Eye (tissue), 1 donor: ENCODE measurements at places on chromosomes 1 and 21.
A peak's percentile ranks its signal among the peaks of the same experiment; 100 is the strongest.

- DNase-seq, result no peak
These were observed 148.7 kb downstream of the FCRL5 start for GRCh38 chr1:157403608-157404007.

- DNase-seq, result peak; percentile 85
These were observed 82.9 kb downstream of the GALNT2 start for GRCh38 chr1:230149751-230150584.

DNA sequence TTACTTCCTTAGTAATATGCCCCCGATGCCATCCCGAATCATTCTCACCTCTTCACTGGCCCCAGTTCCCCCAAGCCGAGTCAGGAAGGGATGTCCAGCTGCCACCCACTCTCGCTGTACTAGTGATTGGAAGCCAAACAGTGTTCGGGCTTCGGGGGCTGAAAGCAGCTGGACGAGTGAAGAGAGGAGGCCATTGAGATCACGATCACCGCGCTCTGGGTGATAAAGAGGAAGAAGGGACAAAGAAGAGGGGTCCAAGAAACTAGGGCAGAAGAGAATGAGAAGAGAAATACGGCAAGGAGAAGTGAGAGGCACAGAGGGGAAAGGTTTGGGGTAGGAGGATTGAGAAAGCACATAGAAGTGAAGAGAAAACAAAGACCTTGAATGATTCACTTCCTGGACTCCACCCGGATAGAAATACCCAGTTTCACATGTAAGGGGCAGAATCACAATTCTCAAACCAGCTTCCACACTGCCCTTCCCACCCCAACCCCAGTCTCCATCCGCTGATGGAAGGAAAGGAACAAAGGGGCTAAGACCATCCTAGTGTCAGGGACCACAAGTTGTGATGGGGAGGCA lies 3.7 kb upstream of the SF3B4 start:
- no peak for DNase-seq

- DNase-seq, result no peak
These were observed 27.2 kb upstream of the TADA1 start for GRCh38 chr1:166903232-166903631.

DNA sequence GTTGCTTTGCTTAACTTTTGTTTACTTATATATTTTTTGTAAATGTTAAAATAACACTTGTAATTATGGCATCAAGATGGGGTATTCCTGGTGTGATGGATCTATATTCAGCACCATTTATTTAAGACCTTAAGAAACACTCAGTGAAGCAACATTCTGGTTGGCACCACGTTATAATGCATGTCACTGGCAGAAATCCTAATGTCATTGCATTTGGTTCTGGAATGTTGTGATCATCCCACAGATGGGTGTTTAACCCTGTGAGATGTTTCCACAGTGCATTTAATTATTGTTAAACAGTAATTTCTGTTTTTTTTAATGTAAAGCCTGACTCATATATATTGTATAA lies 116.5 kb downstream of the NOS1AP start:
- no peak for DNase-seq

DNA sequence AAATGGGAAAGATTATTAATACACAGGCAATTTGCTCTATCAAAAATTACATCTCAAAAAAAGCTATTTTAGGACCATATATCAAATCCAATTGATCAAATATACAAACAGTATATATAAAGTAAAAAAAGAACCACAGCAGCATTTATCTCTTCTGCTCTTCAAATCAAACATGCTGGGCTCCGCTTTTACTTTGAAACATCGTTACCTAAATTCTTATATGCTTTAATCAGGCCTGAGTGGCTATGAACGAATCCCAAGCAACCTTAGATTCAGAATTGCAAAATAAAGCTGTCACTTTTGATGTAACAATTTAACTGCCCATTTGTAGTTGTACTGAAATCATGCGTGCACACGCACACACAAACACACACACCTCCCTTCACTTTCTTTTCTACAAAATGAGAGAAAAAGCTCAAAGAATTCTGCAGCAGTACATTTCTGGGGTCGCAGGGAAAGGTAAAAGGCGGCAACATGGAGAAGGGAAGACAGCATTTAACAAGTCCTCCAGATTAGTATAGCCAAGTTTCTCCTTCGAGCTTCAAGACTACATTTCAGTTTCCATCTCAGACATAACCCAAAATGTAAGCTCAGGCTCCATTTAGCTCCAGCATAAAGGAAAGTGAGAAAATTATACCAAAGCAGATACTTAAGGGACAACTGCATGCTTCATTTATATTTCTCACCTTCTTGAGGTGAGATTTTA lies 92.2 kb upstream of the TTC39A start:
- peak; percentile 39 for DNase-seq

- DNase-seq, result no peak
These were observed 240.3 kb downstream of the LMX1A start for GRCh38 chr1:165116171-165116570.

- DNase-seq, result no peak
These were observed 105.4 kb upstream of the C1orf174 start for GRCh38 chr1:4005431-4005830.

- DNase-seq, result peak; percentile 63
These were observed 1.6 kb downstream of the COLGALT2 start for GRCh38 chr1:184035719-184036516.

- no peak for DNase-seq
These were observed 330.7 kb downstream of the SMYD3 start for GRCh38 chr1:246176126-246177024.

DNA sequence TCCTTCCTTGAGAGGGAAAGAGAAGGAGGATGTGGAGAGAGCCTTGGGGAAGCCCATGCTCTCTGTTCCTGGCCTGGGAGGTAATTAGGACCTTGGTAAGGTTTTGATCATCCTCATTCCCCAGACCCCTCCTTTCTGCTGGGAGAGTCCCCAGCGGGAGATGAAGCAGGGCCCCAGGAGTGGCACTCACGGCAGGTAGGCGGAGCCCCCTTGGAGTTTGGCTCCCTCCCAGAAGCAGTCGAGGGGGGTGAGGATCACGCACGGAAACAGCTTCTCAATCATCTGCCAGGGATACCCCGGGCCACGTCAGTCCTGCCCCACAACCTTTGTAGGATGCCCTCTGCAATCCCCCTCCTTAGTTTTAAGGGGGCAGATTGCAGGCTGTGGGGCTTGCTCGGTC lies 11.5 kb downstream of the PTCH2 start:
- no peak for DNase-seq

DNA sequence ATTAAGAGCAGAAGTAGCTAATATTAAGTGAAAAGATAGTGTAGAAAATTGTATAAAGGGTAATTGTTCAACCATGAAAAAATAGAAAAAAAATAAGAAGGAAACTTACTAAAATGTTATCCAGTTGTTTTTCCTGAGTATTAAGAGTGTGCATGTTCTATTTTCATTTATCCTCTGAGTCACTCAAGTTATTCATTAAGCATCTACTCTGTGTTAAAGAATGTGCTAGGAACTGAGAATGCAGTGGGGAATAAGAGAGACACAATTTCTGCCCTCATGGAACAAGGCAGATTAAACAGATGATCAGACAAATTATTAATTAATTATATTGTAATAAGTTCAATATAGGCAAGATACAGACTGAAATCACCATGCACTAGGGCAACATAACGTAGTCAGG lies 10.8 kb upstream of the PIGK start:
- no peak for DNase-seq

DNA sequence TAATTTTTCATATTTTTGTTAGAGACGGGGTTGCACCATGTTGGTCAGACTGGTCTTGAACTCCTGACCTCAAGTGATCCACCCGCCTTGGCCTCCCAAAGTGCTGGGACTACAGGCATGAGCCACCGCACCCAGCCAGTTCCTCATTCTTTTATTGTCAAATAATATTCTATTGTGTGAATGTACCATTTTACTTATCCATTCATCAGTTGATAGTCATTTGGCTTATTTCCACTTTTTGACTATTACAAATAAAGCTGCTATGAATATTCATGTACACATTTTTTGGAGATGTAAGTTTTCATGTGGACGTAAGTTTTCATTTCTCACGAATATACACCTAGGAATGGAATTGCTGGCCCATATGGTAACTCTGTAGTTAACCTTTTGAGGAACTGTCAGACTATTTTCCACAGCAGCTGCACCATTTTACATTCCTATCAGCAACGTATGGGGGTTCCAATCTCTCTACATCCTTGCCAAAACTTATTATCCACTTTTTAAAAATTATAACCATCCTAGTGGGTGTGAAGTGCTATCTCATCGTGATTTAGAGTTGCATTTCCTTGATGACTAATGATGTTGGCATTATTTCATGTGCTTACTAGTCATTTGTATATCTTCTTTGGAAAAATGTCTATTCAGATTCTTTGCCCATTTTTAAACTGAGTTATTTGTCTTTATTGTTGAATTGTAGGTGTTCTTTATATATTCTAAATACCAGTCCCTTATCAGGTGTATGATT lies 12.7 kb downstream of the PACC1 start:
- no peak for DNase-seq

DNA sequence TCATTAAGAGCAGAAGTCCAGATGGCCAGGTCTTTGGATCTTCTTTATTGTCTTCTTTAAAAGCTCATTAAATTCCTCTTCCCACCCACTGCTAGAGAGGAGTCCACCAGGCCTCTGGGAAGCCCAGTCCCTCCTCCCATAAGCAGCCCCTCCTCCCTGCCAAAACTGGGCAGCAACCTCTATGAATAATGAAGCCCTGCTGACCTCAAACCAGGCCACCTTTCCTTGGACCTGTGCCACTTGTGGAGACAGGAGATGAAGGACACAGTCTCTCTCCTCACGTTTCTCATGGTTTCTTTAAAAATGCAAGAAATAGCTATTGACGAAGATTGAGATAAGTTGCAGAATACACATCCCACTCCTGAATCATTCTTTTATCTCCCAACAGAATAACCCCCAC lies 112.8 kb downstream of the EDEM3 start:
- no peak for DNase-seq

DNA sequence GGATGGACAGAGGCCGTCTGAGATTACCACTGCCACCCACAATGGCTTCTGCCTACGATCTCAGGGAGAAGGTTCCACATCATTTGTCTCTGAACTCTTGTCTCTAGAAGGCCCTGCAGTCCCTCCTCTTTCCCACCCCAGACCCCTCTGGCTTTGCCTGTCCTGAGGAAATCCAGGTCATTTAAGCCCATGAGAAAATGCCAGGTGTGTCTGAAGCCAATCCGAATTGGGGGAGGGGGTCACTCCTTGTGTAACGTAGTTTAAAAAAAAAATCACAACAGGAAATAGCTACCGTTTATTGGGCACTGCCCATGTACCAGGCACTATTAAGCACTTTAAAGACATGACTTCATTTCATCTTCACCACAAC lies 7.5 kb upstream of the MYOM3 start:
- DNase-seq, result no peak

GRCh38 chr1:182149411-182149965 lies 88.0 kb upstream of the ZNF648 start:
- DNase-seq, result no peak

- DNase-seq, result no peak
These were observed 19.8 kb upstream of the TTLL10 start for GRCh38 chr1:1153874-1154273.
